WTC11 (cell line): ENCODE measurements at places on chromosomes 13 and 19.

DNA sequence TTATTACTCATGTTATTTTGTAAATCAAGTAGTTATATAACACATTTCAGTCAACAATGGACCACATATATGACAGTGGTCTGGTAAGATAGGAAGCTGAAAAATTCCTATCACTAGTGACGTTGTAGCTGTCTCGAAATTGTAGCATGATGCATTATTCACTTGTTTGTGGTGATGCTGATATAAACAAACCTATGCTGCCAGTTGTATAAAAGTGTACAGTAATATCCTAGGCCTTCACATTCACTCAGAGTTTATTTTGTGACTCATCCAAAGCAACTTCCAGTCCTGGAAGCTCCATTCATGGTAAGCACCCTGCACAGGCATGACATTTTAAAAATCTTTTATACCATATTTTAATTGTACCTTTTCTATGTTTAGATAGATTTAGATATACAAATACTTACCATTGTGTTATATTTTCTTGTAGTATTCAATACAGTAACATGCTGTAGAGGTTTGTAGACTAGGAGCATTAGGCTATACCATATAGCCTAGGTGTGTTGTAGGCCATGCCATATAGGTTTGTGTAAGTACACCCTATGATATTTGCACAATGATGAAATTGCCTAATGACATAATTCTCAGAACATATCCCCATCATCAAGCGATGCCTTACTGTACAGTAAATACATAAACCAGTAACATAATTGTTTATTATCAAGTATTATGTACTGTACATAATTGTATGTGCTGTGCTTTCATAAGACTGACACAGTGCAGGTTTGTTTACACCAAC, 49.3 kb downstream of the IFT88 start:
- DNase-seq, result no peak

DNA sequence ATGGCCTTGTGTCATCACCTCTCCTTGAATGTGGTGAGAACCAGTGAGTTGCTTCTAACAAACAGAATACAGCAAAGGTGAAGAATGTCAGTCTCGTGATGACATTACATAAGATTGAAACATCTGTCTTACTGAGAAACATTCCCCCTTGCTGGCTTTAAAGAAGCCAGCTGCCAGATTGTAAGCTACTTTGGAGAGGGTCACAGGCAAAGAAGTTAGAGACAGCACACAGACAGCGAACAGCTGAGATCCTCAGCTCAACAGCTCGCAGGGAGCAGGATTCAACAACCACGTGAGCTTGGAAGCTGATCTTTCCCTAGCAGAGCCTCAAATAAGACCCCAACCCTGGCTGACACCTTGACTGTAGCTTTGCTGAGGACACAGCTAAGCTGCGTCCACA, 367.9 kb downstream of the LIG4 start:
- no peak for DNase-seq

DNA sequence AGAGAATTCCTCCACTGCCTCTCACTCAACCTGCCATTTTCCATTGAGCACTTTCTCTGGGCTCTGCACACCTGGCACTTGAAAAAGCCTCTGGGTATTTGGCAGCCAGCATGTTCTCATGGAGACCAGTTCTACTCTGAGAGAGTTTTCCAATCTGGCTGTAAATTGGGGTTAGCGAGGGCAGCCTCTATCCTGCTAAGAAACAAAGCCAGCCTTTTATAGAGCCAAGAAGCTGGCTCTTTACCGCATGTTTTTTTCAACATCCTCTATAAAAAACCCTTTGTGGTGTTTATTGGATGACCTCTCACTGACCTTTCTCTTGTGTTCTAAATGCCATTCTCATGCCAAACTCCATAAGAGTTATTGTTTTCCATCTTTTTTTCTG, 52.6 kb upstream of the RCBTB2 start:
- no peak for DNase-seq

DNA sequence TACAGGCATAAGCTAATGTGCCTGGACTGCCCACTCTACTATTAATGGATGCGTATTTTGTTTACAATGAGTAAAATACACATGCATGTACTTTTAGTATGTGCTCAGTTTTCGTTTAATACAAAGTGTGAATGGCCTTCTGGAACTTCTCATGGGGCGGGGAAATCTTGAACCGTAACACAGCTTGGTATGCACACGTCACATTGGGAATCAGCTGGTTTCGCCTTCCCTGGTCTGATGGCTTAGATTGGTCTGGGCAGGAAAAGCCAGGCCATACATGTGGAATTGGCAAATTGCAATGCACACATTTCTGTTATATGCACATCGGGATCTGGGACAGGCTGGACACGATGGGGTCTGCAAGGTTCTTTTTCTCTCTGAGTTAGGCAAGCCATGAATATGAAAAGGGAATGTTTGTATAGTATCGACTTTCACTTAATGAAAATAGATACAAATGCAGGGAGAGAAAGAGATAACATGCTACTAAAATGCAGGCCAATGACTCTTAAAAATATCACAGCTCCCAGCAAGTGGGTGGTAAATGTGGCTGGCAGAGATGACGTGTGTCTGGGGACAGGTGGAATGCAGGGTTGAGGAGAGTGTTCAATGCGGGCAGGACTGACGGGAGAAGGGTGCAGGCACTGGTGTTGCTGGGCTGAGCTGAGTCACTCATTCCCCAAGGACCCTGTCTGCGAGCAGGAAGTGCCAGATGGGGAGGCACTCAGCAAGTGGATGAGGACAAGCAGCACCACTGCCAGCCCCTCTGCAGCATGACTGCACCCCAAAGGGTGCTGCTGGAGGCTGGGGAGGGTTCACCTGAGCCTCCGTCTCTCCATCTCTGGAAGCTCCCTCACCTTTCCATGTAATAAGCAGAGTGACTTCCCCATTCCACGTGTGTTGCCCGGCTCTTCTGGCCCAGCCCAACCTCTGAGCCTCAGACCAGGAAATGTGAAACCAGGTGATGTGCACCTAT, 204.0 kb upstream of the GPR12 start:
- no peak for DNase-seq

GRCh38 chr13:46624353-46624752, 71.4 kb downstream of the LRCH1 start:
- DNase-seq, result no peak

DNA sequence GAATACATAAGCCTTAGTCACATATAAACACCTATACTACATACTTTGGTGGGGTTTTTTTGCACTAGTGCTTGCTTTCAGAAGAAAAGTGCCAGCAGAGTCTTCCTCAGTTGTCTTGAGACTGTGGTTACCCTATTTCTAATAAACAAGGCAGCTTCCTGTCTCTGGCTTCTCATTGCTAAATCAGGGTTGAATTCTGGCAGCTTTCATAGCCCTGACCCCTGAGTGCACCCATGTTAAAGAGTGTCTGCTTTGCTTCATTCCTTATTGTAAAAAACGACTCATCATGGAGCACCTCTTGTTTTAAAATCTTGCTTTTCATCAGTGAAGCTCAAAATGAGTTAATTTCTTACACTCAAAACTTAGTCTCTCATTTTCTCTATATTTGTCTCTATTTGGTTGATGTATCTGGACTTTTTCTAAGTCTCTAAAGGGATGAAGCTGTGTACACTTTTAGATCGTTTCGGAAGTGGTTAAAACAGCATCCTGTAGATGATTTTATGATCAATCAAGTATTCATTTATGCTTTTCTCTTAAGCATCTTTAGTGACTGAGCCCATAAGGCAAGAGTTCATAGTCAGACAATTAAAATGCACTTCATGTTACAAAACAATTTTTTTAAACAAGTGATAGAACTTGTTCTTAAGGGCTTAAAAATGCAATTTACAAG, 72.1 kb downstream of the KLF12 start:
- DNase-seq, result no peak

GRCh38 chr19:39832341-39833083, 1.4 kb downstream of the DYRK1B start:
- DNase-seq, result no peak

- peak; percentile 89 for DNase-seq
These were observed at the start of gene MAP1S for GRCh38 chr19:17718947-17719711. Gene MAP1S, plus strand, starts transcription at chr19:17719480. Its CDS starts 23 bp downstream, at chr19:17719503.

DNA sequence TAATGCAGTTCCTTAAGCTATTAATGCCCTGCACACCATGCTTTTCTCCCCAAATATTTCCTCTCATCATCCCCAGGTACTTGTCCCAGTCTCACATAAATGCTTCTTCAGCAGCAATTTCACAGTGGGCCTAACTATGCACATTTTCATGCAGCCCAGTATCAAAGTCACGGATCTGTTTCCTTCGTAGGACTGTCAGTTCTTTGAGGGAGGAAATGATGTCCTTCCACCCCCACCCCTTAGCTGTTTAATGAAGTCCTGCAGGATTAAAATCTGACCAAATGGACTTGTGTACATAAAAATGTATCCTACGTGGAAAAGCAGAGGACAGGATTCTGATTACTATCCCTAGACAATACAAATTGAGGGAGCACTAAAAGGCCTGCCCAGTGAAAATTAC, 68.6 kb upstream of the ARGLU1 start:
- DNase-seq, result no peak

GRCh38 chr19:19657397-19657783, 6.1 kb downstream of the ATP13A1 start:
- DNase-seq, result no peak

DNA sequence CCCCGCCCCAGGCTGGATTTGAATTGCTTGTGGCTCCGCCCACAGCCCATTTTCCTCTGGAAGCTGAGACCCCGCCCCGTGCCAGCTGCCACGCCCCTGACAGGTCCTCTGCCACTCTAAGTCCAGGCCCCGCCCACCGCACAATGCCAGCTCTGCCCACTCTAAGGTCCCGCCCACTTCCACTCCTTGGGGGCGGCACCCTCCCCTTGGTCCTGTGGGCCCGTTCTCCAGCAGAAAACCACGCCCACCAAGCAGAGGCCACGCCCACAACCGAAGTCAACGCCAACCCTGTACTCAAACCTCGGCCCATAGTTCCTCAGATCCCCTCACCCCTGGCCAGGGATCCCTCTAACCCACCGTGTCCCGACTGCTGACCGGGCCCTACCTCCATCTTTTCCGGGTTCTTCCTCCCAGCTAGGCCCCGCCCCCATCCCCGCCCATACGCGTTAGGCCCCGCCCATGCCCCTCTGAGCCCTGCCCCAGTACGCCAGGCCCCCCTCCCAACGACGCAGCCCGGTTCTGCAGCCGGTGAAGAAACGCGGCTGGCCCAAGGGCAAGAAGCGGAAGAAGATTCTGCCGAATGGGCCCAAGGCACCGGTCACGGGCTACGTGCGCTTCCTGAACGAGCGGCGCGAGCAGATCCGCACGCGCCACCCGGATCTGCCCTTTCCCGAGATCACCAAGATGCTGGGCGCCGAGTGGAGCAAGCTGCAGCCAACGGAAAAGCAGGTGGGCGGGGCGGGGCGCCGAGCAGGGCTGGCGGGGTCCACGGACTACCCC, 1.3 kb downstream of the HMG20B start:
- DNase-seq, result peak; percentile 100

GRCh38 chr19:30226464-30227011, 145.6 kb upstream of the ZNF536 start:
- peak; percentile 29 for DNase-seq

DNA sequence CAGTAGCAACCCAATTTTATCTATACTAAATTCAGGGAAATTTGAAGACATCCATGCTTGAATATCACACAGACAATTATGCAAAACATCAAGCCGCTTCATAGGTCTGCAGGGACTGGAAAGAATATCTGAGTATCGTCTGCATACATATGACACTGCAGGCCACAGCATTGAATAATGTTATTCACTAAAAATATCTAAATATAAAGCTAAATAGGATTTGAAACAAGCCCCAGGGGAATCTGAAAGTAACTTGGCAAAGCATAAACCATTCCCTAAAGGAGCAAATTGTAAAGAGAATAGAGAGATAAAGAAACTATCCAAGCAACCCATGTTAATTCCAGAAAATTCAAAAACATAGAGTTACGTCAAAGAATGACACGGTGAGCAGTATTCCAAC, 1251.0 kb downstream of the PCDH17 start:
- no peak for DNase-seq

GRCh38 chr13:111337206-111337605, 16.8 kb downstream of the TEX29 start:
- DNase-seq, result no peak

DNA sequence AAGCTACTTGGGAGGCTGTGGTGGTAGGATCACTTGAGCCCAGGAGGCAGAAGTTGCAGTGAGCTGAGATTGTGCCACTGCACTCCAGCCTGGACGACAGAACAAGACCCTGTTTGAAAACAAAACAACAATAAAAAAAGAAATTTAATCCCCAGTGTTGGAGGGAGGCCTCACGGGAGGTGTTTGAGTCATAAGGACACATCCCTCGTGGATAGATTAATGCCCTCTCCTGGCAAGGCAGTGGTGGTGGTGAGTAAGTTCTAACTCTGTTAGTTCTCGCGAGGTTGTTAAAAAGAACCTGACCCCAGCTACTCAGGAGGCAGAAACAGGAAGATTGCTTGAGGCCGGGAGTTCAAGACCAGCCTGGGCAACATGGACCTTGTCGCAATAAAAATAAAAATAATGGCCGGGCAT, 27.6 kb upstream of the SIN3B start:
- DNase-seq, result no peak

DNA sequence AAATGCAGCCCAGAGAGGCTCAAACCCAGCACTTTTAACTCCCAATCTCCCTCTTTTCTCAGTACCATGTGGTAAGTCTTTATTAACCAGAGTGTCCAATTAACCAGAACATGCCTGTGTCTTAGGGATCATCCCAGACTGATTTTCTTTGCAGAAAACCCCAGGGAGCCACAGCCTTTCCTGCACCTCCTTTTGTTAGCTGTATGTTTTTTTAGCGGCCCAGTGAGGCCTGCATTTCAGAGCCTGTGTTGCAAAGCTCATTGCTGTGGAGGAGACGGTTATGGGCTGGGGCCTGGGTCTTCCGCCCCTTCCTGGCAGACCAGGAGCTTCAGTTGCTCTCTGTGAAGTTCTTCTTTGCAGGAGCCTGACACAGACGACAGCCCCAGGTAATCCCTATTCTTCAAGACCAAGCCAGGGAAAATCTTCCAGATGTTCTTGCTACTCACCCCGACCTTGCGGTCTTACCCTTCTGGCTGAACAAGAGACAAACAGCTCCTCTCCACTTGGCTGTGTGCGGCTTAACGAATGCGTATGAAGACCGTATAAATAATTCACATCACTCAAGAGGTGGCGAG, 70.7 kb upstream of the TSHZ3 start:
- peak; percentile 30 for DNase-seq

DNA sequence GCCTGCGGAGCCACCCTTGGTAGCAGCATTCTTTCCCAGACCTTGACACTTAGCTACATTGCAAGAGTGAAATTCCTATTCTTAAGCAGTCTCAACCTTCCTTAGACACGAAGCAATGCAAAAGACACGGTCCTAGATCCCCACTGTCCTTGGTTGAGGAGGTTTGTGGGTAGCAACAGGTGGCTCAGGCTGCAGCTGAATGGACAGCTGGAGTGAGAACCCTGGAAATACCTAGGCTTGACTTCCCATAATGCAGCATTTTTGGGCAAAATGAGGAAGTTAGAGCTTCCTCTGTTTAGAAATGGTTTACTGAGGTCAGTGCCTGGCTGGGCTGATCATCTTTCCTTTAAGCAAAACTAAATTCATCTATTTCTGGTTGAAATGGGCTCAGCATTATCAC, 296.6 kb downstream of the RFC3 start:
- no peak for DNase-seq

GRCh38 chr19:9729162-9729561, 39.4 kb downstream of the ZNF846 start:
- DNase-seq, result no peak
